A549 treated with RU486 at 1 μM for 4 hours (cell line): ENCODE measurements at places on chromosomes 7 and 10. TPM values are rescaled to one million over a fixed set of nuclear protein-coding genes. Genes with fewer than 3 reads are reported as not detected.

The UPK3BL2 gene
- 1.6 to 2.3 TPM (median 2.0 TPM) in 5 replicates for total RNA-seq

The CTAGE15 gene
- total RNA-seq = not detected in 5 replicates

The BBIP1 gene
- total RNA-seq = 34.8 to 51.2 TPM (median 36.0 TPM) in 5 replicates

The ATOH7 gene
- total RNA-seq = 0.23 to 0.43 TPM (median 0.23 TPM) in 5 replicates

The NPFFR1 gene
- total RNA-seq = 0.01 TPM in 1 of 5 replicates, not detected in the others
